Activated B cell treated with CpG ODN at 0.5 μM for 24 hours (primary cell): ENCODE measurements at places on chromosomes 7 and 10. TPM values are rescaled to one million over a fixed set of nuclear protein-coding genes. Genes with fewer than 3 reads are reported as not detected.

The UNCX gene
- not detected in 2 replicates for total RNA-seq

The SEMA4G gene
- 0.60 and 0.78 TPM in 2 replicates for total RNA-seq

GRCh38 chr7:150805864-150806263 lies 5.3 kb downstream of the TMEM176A start:
- no peak for DNase-seq

DNA sequence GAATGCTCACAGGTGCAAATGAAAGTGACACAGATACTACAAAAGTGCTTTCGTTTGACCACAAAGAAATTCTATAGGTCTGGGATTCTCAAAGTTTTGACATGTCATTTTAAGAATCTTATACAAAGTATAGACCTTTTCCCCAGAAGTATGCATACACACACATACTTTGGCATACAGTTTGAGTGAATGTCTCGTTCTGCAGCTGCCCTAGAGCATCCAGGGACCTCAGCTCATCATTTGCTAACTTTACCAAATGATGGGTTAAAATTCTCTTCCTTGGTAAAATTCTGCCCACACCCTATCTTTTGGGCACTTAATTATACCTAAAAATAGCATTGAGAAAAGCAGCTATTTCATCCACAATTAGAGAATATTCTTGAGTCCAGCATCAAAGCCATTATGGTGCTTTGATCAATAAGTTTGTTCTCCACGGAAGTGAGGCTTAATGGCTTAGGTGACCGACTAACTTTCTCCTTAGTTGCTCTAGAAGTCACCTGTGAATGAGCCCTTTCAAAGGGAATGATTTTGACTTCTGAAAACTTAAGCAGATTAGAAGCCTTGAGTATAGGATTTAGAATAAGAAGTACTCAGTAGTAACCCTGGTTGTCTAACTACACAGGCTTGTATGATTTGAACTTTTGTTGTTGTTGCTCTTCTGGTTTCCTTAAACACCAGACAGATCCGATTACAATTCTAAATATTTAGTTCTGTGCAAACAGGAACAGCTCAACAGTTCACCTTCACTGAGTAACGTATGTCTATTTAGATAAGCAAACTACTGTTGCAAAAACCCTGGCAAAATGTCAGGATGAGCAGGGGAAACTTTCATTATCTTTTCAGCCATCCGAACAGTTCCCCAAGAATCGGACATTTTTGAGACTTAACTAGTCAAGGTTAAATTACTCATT lies 70.6 kb downstream of the CNNM2 start:
- DNase-seq, result no peak

The ACSM6 gene
- total RNA-seq, result not detected in 2 replicates

The RAMP3 gene
- total RNA-seq, result not detected in 2 replicates

DNA sequence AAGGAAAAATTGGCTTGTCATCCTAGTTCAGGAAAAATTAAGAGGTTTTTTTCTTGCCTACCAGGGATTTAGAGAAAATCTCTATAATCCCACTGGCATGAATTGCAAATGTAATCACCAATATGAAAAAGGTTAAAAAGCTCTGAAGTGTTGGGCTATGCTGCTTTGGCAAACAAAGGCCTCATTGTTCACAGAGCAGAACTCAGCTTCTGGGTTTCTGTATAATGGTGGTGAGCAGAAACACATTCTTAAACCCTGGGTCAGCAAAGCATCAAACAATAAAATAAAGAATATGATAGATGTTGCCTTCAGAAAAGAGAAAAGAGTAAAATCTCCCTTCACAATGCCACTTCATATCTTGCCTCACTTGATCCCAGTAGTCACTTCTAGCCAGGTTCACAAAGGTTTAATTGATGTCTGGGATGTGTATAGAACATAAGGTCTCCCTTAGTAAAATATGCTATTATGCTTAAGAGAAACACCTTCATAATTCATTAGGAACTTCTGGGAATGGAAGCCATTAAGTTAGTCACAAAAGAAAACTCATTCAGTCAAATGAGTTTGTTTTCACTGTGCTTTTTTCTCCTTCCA lies 1255.5 kb upstream of the PHF14 start:
- no peak for DNase-seq
